ENCODE measurements at places on chromosomes 3 and 15.

GRCh38 chr3:133472242-133472641 lies 72.4 kb downstream of the BFSP2 start:
- no peaks in the 10 kb centered on the region for H3K36me3 ChIP-seq
- no peak overlapping the region for H3K4me3 ChIP-seq
- no peak overlapping the region for H3K27ac ChIP-seq
- H3K27me3 ChIP-seq: no peaks in the 10 kb centered on the region

GRCh38 chr15:70348581-70349344 lies 251.0 kb upstream of the TLE3 start:
- H3K27ac ChIP-seq: no peak overlapping the region
- no peaks in the 10 kb centered on the region for H3K36me3 ChIP-seq
- no peak overlapping the region for H3K4me3 ChIP-seq
- no peaks in the 10 kb centered on the region for H3K4me1 ChIP-seq
- H3K27me3 ChIP-seq: peaks cover 17% of the 10 kb centered on the region

DNA sequence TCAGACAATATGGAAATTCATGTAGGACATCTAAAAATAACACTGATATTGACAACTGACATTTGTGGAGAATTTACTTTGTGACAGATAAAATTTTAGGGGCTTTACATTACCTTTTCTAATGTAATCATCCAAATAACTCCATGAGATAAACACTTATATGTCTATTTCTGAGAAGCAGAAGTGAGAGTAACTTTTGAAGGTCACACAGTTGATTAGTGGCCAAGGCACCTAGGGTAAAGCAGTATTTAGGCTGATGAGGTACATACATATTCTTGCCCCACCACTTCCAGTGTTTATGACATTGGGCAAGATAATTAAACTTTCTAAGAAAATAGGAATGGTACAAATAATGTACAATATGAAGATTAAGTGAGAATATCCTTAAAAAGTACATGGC lies 248.4 kb downstream of the CPNE4 start:
- no peaks in the 10 kb centered on the region for H3K4me1 ChIP-seq
- H3K36me3 ChIP-seq: no peaks in the 10 kb centered on the region
- no peak overlapping the region for H3K27ac ChIP-seq
- no peaks in the 10 kb centered on the region for H3K27me3 ChIP-seq

DNA sequence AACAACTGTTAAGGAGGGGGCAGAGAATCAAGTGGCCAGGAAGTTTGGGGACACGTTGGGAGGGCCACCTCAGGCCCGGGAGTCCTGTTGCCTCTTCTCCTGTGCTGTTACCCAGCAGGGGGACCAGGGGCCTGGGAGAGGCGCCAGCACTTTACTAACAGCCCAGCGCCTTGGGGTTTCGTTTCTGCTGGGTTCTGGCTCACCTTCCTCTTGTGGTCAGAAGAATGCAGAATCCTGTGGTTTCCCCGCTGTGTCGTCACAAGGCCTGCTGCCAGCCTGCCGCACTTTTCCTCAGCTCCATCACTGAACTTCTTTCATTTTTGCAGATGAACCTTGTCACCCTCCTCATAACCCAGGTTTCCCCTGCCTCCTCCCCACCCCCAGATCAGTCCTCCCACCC lies 67.7 kb downstream of the SLC30A4 start:
- no peaks in the 10 kb centered on the region for H3K27me3 ChIP-seq
- peak overlapping the region; percentile 73 for H3K4me3 ChIP-seq
- H3K36me3 ChIP-seq: peaks cover 31% of the 10 kb centered on the region
- H3K27ac ChIP-seq: peak overlapping the region; percentile 91
- H3K4me1 ChIP-seq: peaks cover 38% of the 10 kb centered on the region

DNA sequence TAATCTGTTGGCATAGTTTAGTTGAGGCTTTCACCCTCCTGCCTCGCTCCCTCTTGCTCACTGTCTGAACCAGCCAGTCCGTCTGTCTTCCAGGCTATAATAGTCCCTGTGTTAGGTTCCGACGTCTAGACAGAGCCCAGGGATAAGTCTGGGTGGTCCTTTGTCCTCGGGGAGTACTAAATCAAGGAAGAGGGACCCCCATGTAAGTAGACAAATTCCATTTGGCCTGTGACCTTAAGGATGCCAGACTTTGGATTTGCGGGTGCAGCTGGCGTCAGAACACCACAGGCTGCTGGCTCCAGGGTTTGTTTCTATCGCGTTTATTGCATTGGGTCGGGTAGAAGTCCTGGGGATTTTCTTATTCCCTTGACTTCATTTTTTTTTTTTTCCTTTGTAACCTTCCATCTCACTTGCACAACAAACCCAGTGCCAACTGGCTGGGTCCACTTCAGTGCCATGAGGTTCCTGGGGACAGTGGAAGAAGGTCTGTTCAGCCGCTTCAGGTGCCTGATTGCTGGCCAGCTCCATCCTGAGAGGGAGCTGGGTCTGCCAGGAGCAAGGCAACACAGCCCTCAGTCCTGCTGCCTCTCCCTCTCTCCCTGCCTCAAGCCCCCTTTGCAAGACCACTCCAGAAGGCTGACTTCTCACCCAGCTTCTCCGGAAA lies 95.4 kb upstream of the KLHL25 start:
- peak overlapping the region; percentile 82 for H3K27ac ChIP-seq
- no peaks in the 10 kb centered on the region for H3K4me1 ChIP-seq
- no peak for DNase-seq
- H3K4me3 ChIP-seq: peak overlapping the region; percentile 64
- H3K27me3 ChIP-seq: peaks cover 55% of the 10 kb centered on the region

GRCh38 chr3:197809356-197810020 lies 18.4 kb downstream of the LRCH3 start:
- peaks cover 24% of the 10 kb centered on the region for H3K4me1 ChIP-seq
- H3K27ac ChIP-seq: peak overlapping the region; percentile 86
- peak overlapping the region; percentile 11 for H3K4me3 ChIP-seq

DNA sequence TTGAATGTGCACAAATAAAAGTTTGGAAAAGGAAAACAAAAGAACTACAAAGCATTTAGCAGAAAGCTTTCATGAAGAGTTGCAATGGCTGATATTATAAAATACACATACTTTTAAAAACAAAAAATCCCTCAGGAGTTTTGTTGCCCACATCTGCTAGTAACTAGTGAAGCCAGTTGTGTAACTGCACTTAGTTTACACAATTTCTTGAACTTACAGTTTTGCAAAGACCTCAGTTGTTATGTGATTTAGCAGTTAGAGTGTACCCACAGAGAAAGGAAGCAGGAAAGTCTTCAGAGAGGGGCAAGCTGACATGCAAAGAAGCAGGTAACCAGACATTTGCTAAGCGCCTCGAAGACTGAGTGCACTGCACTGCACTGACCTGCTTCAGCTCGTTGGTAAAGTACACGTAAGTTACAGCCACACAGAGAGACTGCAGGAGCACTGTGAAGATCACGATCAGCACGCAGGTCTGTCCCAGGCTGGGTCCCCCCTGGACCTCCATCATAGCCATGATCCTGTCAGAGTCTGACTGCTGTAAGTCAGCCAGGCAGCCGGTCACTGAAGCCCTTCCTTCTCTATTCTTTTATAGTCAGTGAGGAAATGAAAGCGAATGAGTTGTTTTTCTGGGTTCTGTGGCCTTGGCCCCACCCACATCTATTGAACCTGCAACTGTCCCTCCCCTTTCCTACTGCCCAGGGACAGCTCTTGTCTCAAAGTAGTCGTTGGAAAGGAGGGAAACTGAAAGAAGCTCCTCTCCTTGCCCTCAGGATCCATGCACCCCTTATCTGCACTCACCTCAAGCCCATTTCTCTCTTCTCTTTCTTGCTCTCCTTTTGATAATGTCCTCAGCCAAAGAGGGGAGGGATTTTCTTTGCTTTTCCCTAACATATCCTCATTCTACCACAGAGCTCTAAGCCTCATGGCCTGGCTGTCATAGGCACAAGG lies at the start of gene TNFSF10:
Gene TNFSF10, minus strand, starts transcription at position 560 of the 948 bp plus-strand sequence. Its CDS starts 46 bp downstream, at position 514.
- H3K27me3 ChIP-seq: no peaks in the 10 kb centered on the region
- H3K4me1 ChIP-seq: peaks cover 42% of the 10 kb centered on the region
- H3K36me3 ChIP-seq: peaks cover 9% of the 10 kb centered on the region

DNA sequence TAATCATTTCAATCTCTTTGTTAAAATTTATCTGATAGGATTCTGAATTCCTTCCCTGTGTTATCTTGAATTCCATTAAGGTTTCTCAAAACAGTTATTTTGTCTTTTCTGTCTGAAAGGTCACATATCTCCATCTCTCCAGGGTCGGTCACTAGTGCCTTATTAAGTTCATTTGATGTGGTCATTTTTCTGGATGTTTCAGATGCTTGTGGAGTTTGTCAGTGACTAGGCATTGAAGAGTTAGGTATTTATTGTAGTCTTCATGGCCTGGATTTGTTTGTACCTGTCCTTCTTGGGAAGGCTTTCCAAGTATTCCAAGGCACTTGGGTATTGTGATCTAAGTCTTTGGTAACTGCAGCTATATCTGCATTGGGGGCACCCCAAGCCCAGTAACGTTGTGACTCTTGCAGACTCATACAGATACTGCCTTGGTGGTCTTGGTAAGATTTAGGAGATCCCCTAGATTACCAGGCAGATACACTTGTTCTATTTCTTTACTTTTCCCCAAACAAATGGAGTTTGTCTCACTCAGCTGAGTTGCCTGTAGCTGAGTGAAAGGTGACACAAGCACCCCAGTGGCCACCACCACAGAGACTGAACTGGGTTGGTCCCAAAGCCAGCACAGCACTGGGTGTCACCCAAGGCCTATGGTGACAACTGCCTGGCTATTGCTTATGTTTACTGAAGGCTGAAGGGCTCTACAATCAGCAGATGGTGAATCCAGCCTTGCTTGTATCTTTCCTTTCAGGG lies 18.9 kb upstream of the SLC27A2 start:
- no peaks in the 10 kb centered on the region for H3K36me3 ChIP-seq
- no peak overlapping the region for H3K4me3 ChIP-seq
- no peak overlapping the region for H3K27ac ChIP-seq

- H3K36me3 ChIP-seq: peaks cover 8% of the 10 kb centered on the region
- no peak overlapping the region for H3K27ac ChIP-seq
- DNase-seq: no peak
- H3K27me3 ChIP-seq: no peaks in the 10 kb centered on the region
- no peaks in the 10 kb centered on the region for H3K4me1 ChIP-seq
These were observed 178.4 kb downstream of the ATP10A start for GRCh38 chr15:25684521-25685431.

GRCh38 chr3:24017305-24017704 lies 72.2 kb downstream of the NR1D2 start:
- no peaks in the 10 kb centered on the region for H3K27me3 ChIP-seq
- no peaks in the 10 kb centered on the region for H3K4me1 ChIP-seq
- H3K27ac ChIP-seq: no peak overlapping the region
- no peak overlapping the region for H3K4me3 ChIP-seq
- no peaks in the 10 kb centered on the region for H3K36me3 ChIP-seq
- DNase-seq: no peak

DNA sequence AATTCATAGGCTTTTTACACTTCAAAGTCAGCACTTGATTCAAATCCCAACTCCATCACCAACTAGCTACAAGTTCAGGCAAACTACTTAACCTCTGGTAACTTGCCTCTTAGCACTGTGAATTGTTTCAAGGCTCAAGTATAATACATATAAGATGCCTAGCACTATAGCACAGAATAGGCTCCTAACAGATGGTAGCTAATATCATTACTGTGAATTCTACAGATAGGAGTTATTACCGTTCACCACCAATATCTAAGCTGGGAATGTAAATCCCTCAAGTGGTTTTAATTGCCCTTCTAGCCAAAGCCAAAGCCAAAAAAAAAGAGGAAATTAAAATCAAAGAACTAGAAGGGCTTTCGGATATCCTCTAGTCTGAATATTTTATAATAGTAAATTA lies 15.4 kb downstream of the DLG1 start:
- H3K4me3 ChIP-seq: no peak overlapping the region
- peaks cover 10% of the 10 kb centered on the region for H3K4me1 ChIP-seq
- peaks cover 39% of the 10 kb centered on the region for H3K36me3 ChIP-seq
- no peaks in the 10 kb centered on the region for H3K27me3 ChIP-seq

DNA sequence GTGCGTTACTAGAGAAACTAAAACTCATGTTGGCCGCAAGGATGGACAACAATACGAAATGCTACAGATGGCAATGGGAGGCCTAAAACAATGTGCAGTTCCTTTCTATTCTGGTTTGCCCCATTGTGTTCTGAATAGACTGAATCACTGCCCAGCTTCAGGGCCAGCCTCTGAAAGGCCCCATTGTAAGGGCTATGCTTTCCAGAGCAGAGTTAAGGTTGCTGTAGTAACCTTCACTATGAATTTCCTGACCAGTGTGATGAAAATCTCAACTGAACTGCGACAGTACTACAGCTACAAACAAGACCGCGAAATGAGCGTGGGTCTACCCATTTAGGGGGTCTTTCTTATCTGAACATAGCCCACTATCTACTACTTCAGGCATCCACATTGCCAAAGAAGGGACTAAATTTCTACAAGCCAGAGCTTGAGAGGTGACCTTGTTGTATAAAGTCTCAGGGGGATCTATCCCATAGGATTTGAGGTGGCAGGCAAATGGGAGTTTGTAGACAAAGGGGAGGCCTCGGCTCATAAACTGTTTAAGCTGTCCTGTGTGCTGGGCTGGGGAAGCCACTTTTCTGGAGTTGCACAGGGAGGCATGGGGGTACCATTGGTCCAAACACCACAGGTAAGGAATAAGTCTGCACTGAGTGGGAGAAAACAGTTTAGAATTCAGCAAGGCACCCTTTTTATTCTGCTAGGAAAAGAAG lies 80.1 kb downstream of the MYO1E start:
- no peaks in the 10 kb centered on the region for H3K4me1 ChIP-seq
- no peaks in the 10 kb centered on the region for H3K27me3 ChIP-seq
- no peak overlapping the region for H3K4me3 ChIP-seq
- H3K36me3 ChIP-seq: no peaks in the 10 kb centered on the region
- no peak for DNase-seq
- H3K27ac ChIP-seq: no peak overlapping the region

- no peaks in the 10 kb centered on the region for H3K27me3 ChIP-seq
- DNase-seq: no peak
- no peaks in the 10 kb centered on the region for H3K36me3 ChIP-seq
These were observed 113.5 kb upstream of the CHL1 start for GRCh38 chr3:83096-83495.

DNA sequence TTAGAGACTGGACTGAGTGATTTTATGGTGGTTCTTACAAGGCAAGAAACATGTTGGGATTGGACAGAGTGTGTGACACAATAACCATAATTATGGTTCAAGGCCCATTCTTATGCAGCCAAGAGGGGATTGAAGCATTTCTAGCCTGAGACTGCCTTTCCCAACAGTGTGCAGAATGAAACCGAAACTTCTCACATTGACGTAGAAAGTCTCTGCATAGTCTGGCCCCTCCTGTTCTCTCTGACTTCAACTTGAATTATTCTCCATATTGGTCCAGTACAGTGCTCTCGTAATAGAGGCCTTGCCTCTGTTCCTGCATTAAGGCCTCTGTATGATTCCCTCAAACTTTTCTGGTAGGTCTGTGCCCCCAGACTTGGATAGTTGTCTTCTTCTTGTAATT lies 138.3 kb downstream of the DIPK2A start:
- no peaks in the 10 kb centered on the region for H3K36me3 ChIP-seq
- DNase-seq: no peak
- peak overlapping the region; percentile 85 for H3K27ac ChIP-seq

GRCh38 chr3:116188231-116188785 lies 257.0 kb downstream of the LSAMP start:
- no peaks in the 10 kb centered on the region for H3K4me1 ChIP-seq
- no peak overlapping the region for H3K27ac ChIP-seq
- no peaks in the 10 kb centered on the region for H3K27me3 ChIP-seq
- DNase-seq: no peak
- H3K36me3 ChIP-seq: no peaks in the 10 kb centered on the region

All from effector memory CD8-positive, alpha-beta T cell (primary cell).